ENCODE measurements at places on chromosomes 2 and 18. TPM values are rescaled to one million over a fixed set of nuclear protein-coding genes. Genes with fewer than 3 reads are reported as not detected.

- DNase-seq, result no peak
Observed at GRCh38 chr2:28950941-28951630, 30.0 kb upstream of the TOGARAM2 start.

DNA sequence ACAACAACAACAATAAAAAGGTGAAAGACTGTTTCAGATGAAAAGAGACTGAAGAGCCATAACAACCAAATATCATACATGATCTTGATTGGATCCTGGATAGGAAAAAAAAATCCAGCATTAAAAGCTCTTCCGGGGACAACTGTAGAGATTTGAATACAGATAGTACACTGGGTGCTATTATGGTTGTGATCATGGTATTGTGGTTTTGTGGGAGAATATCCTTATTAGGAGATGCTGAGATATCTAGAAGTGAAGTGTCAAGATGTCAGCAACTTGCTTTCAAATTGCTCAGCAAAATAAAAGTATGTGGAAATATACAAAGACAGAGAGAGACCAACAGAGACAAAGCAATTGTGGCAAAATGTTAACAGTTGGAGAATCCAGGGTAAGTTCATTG, 15.5 kb upstream of the SPATA3 start:
- DNase-seq, result no peak

- peak; percentile 51 for DNase-seq
Observed at GRCh38 chr18:8469544-8470130, 139.6 kb upstream of the RAB12 start.

- no peak for DNase-seq
Observed at GRCh38 chr2:46775722-46776121, 139.9 kb downstream of the MCFD2 start.

GRCh38 chr2:44954447-44954888, 13.0 kb downstream of the SIX3 start:
- no peak for DNase-seq

GRCh38 chr2:234099266-234099665, 48.8 kb downstream of the SPP2 start:
- DNase-seq, result no peak

DNA sequence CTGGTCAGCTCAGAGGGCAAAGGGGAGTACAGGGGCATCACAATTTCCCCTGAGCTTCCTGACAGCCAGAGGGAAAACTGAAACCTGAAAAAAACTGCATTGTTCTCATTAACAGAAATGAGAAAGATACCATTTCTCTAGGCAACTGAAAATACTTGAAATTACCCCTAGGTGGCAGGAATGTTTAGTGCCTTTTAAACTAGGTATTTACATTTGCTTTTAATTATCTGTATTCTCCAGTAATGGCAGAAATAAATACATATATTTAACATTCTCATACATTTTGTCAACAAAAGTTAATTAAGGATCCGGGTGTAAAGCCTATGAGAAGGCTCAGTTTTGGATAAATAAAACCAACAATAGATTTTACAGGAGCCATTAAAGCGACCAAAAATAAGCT, 34.5 kb downstream of the RPL31 start:
- peak; percentile 11 for DNase-seq

DNA sequence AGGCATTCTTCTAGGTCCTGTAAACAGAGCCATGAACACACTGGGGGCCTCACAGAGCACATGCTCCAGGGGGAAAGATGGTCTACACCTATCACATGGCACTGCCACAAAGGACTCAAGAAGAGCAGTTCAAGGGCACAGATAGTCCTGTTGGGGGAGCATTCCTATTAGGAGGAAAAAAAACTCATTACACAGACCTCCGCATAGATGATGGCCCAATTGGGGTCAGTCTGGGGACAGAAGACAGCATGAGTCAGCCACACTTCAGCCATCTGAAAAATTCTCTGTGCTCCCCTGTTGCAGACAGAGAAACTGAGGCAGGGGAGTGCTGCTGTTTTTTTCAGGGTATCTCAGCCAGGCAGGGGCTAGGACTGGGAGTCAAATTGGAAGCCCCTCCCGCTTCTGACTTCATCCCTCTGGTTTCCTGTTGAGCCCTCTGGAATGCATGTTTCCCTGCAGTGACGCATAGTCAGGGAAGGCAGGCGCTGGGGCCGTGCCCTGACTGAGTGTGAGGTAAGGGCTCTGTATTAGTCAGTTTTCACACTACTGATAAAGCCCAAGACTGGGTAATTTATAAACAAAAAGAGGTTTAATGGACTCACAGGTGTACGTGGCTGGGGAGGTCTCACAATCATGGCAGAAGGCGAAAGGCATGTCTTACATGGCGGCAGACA, 67.9 kb downstream of the RHOB start:
- no peak for DNase-seq

GRCh38 chr2:61335187-61335586, 135.7 kb downstream of the USP34 start:
- DNase-seq, result no peak

- DNase-seq, result no peak
Observed at GRCh38 chr2:12778369-12778768, 61.6 kb downstream of the TRIB2 start.

DNA sequence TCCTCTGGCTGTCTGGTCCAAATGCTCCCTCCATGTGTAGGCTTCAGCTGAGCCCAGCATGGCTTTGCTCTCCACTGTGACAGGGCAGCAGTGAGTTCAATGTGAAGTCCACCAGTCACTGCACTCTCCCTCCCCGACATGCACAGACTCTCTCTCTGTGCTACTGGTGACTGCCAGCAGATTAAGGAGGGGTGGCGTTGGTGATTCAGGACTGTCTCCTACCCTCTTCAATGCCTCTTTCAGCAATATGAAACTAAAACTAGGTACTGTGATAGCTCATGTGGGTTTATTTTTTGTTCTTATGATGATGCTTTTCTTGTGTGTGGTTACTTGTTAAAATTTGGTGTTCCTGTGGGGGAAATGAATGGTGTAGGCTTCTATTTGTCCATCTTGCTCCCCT, 201.0 kb upstream of the RBMS1 start:
- DNase-seq, result no peak

GRCh38 chr2:119257198-119257597, 33.6 kb downstream of the STEAP3 start:
- no peak for DNase-seq

- DNase-seq, result no peak
Observed at GRCh38 chr2:32993005-32993539, 46.3 kb downstream of the LTBP1 start.

DNA sequence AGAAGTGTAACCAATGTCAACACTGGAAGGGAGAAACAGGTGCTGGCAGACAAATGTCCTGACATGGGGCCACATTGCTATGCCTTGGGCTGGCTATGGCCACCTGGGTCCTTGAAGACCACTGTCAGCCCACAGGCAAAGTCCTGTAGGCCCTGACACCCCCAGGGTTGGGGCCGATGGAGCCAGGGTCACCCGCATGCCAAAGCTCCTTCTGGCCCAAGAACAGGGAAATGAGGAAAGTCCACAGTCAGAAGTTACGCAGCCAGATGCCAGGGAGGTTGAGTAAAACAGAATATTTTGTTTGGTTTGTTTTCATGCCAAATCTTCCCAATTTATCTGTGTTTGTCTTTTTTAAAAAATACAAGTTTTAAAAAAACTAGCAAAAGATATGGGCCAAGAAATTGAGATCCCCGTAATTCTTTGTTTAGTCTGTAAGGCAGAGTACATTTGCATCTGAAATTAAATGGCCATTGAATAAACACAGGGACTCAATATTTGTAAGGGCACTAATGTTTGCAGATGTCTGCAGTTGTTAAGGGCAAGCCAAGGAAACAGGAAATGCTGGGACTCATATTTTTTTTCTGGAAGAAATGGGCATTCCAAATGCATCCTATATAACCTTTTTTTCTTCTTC, 186.4 kb downstream of the FAM210A start:
- peak; percentile 74 for DNase-seq

GRCh38 chr2:97988722-97989121, 7.0 kb downstream of the TMEM131 start:
- no peak for DNase-seq

- DNase-seq, result no peak
Observed at GRCh38 chr18:72692086-72692485, 147.9 kb upstream of the CBLN2 start.

DNA sequence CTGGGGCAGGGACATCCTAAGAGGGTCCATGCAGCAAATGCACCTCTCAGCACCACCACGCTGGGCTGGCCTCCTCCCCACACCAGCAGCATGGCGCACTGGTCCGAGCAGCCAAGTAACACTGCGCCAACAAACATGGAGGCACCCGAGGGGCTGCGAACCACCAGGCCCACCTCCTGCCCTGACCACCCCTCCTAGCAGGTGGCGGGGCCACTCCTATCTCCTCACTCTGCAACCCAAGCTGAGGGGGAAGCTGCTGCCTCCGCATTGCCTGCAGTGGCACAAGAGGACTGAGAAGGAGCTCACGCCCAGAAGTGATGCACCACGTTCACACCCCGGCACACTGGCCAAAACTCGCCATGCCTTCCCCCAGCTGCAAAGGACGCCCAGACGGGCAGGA, 94.4 kb downstream of the EIPR1 start:
- DNase-seq, result peak; percentile 75

- no peak for DNase-seq
Observed at GRCh38 chr2:13481201-13481600, 764.5 kb downstream of the TRIB2 start.

DNA sequence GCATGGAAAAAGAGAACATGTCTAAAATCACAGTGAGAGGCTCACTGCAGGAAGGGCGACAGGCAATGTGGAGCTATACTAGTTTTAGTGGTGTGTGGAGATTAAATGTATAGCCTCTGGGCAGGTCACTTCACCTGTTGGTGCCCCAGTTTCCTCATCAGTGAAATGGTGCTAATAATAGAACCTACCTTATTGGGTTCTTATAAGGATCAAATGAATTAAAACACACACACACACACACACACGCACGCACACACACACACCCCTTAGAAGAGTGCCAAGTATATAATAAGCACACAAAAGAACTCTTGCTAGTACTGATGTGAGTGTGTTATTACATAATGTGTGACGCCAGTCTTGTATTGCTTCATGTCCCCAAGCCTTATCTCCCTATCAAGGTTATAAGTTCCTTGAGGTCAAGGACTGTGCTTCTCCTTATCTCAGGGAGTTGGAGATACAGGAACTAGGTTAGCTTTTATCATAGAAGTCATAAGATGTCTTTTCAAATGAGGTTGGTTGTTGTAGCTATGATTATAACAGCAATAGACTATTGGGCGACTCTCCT, 98.0 kb upstream of the CXCR4 start:
- DNase-seq, result no peak

GRCh38 chr2:7886666-7887065, 795.2 kb upstream of the ID2 start:
- no peak for DNase-seq

- DNase-seq, result no peak
Observed at GRCh38 chr2:19747310-19748072, 154.3 kb downstream of the TTC32 start.

DNA sequence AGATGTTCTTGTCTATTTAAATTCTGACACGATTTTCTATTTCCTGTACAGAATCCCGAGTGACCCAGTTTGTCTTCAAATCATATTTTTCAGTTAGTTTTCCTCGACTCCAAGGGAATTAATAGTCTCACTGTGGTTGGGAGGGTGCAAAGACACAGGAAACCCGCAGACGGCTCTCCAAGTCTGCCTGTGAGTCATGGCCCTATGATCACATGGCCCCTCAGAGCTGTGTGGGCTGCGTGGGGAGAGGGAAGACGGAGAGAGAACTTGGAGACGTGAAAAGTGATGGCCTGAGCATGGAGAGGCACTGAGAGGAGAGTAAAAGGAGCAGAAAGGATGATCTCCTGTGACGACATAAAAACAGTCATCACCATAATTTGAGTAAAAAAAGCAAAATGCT, 989.9 kb downstream of the DCDC2C start:
- DNase-seq, result no peak

DNA sequence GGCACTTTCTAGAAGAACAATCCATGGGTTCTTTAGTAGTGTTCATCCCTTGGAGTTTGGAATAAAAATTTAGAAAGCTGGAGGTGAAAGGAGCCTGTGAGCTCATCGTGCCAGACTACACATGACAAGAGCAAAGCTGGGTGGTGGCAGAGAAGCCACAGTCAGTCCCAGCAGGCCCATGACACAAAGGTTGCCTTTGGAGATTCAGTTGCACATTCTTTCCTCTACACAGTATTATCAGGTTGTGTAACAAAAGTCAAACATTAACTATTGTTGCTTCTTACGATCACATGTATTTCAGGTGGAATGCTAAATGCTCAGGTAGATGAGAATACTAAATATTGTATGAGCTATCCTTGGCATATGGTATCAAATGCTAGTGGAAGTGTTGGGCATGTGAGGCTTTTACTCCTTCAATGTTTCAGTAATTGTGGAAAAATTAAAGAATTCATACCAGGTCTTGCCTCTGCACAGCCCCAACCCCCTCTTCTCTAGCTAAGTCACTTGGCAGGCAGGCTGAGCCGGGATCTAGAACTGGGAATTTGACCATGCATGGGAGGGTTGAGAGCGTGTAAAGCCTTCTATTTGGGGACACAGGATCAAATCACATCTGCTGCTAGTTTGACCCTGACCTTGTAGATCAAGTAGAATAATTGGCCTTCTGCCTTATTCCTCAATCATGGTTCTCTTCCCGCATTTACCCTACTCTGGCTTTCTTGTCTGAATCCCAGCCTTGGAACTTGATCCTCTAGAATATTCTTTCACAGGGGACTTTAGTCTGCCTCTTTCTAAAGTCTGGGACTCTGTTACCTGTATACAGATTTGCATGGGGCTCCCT, 230.9 kb downstream of the GCA start:
- no peak for DNase-seq

DNA sequence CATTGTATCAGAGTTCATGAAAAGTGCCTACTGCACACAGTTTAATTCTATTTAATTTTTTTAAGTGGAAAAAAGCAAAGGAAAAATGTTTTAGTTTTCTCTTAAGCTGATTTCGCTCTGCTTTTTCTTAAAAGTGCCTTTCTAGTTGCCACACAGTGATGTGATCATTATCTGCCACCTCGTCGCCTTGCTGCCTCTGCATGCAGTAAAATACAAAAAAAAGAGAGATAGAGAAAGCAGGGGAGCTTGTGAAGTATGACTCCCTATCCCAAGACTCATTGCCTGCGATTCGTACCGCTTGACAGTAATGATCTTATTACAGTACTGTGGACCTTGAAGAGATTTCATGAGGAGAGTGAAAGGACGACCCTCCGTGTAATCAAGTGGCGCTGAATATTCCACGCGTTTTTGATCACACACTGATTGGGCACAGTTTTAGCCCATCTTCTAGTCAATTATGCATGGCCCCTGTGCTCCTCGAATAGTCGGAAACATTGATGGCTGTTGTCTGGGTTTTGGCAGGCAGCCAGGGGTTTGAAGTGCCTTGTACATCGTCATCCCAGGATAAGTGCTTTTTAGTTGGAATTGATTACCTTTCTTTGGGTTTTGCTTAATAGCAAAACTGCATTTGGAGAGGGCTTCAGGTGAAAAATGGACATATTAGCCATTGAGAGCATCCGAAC, 188.3 kb downstream of the GBX2 start:
- DNase-seq, result no peak

The KIAA2012 gene
- not detected for total RNA-seq

The ACTG2 gene
- total RNA-seq, result 191 TPM

The SELENOI gene
- total RNA-seq, result 16.1 TPM

The ZBTB7C gene
- 0.11 TPM for total RNA-seq

The TXNDC2 gene
- 0.11 TPM for total RNA-seq

The CGREF1 gene
- 1.2 TPM for total RNA-seq

The RGPD3 gene
- total RNA-seq, result not detected

The PDE11A gene
- 0.05 TPM for total RNA-seq

Measured in osteocyte (in vitro differentiated cells).